ENCODE measurements at places on chromosomes 4 and X.

DNA sequence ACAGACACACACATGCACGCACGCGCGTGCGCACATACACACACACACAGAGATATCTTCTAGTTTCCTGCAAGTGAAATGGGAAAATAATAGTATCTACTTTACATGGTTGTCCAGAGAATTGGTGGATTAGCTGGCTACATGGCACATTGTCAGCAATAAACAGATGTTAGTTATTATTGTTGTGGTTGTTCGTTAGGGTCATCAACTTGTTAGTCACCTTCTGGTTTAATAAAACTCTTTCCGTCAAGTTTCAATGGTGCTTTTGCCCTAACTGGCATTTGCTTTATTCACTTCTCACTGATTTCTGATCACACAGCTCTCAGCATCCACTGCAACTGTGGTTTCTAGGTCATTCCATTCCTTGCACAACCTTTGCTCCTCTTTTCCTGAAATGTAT is 25.4 kb upstream of the RASL11B start:
- no peak for DNase-seq

DNA sequence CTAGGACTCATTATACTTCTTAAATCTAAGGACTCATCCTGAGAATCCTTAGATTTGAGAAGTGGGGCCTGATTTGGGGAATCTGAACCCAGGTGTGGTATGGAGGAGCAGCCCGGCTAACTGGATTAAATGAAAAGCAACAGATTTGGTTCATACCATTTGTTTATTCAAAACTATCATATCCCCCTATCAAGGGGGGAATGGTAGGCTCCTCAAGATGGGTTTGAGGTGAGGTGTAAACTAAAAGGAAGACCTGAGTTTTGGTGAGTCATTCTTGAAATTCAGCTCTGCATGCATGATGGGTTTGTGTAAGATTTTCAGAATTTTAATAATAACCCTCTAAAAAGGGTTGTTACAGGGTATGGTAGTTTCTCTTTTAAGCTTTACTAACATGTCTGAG is 53.4 kb downstream of the CASP6 start:
- no peak for DNase-seq

DNA sequence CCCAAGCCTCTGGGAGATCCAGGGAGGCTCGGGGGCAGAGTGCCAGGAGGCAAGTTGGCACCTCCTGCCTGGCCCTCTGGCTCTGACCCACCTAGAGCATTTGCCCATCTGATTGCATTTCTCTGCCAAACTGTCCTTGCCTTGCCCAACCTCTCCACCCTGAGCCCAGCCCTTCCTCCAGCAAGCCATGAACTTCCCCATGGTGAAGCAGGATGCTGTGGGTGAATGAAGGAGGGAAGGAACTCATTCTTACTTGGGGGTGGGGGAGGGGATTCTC is 9.3 kb upstream of the CNGA2 start:
- no peak for DNase-seq

DNA sequence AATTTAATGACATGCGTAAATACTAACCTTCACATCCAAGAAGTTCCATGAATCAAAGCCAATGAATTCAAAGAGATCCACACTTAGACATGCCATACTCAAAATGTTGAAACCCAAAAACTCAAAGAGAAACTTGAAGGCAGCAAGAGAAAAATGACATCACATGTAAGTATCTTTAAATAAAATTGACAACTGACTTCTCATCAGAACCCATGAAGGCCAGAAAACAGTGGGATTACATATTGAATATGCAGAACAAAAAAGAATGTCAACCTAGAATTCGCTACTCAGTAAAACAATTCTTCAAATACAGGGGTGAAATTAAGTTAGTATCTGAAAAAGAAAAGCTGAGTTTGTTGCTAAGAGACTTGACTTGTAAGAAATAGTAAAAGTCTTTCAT is 953.9 kb upstream of the HS3ST1 start:
- DNase-seq = no peak

- no peak for DNase-seq
These were observed 139.9 kb downstream of the RNF150 start for GRCh38 chr4:140993370-140993769.

GRCh38 chr4:11132478-11132877 is 296.2 kb downstream of the HS3ST1 start:
- no peak for DNase-seq

DNA sequence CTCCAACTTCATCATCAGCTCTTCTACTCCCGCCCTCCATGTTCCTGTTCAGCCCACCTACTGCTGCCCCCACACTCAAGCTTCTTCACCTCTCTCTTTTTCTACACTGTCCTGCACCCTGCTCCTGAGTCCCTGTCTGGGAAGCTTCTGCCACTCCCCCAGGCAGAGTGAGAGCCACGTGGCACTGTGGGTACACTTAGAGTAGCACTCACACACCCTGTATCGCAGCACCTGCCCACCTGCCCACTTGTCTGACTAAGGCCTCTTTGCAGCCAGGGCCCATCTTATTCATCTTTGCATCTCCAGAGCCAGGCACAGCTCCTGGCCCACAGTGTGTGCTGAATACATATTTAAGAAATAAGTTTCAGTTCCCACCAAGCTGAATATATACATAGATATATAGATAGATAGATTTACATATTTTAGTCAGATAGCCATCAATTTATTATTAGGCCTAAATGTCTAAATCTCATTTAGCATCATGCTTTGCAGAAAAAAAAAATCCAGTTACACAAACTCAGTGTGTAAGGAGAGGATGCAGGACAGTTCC is 24.9 kb downstream of the CCDC149 start:
- DNase-seq = no peak

- DNase-seq = no peak
These were observed 100.7 kb upstream of the STX18 start for GRCh38 chr4:4642496-4643000.

DNA sequence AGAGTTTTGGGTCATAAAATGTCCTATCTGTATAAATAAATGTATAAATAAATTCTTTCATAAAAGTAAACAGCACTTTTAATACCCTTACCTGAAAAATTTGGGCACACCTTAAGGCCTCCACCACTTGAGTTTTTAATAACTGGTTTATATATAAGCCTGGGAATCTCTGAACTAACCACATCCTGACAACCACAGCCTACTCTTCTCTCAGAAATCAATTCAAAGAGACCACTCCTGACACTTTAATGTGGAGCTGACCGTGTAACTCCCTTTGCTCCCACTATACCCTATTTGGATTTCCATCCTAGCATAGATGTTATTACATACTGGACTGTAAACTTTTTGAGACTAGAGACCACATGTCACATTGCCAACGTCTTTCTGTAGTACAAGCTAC is 3.5 kb downstream of the FBXL5 start:
- DNase-seq = no peak

DNA sequence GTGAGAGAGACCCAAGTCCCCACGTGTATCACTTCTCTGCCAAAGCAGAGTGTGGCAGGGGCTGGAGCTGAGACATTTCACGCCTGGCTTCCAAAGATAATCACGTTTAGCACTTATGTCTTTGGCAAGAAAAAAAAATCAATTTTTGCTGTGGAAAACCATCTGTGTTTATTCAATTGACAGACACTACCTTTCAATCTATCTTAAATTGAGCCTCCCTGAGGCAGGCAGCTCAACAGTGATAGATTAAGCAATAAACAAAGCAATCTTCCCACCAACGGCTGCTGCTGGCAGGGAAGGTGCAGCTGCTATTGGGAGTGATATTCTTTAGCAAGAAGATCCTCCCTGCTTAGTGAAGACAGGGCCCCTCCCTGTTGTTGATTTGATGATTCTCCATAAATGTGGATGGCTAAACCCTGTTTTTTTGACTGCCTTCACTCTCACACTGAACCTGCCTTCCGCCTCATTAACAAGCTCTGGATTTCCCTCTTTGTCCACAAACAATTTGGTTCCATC is 11.6 kb upstream of the MAGEB17 start:
- no peak for DNase-seq

- no peak for DNase-seq
These were observed 222.3 kb downstream of the CPE start for GRCh38 chr4:165600959-165601683.

DNA sequence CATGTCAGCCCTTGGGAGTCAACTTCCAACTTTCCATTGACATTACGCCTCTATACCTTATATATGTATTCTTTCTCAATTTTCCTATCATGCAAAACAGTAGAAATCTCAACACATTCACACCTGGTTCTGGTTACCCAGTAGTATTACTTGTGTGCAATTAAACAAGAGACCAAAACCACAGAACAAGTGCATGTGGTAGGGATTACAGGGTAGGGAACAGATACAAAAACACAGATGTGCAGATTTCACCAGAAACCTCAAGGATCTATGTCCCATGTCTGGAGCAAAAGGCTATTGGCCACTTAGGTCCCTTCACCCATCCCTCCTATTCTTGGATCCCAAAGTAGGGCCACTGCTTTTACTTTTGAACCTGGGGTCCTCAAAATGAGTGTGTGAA is 143.6 kb upstream of the ZCCHC13 start:
- DNase-seq = no peak

DNA sequence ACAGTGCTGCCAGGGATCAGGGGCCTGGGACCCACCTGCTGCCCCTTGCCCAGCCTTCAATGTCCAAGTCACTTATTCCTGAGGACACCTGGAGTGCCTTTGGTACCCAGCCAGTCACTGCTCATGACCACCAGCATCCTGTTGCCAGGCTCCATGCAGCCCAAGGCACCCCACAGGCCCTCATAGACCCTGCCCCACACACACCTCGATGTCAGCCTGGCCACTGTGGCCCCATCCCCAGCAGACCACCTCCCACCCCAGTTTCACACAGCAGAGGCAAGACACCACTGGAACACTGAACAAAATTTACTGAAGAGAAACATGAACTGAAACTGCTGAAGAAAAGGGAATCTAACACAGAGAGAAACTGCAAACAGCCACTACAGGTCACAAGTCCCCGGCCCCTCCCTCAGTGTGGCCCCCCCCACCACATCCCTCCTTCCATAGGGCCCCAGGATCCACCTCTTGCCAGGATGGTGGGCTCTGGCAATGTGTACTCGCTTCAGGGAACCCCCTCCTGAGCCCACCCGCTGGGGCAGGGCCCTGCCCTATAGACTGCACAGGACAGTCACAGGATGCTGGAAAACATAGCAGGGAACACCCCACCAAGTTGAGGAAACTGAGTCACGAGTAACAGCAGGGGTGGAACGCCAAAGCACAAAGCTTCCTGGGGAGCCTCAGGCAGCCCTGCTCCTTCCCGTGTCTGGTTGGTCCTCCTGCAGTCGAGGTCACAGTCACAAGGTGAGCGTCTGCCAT is 5.2 kb downstream of the PNMA5 start:
- peak; percentile 29 for DNase-seq

- no peak for DNase-seq
These were observed 68.9 kb upstream of the NDP start for GRCh38 chrX:44042116-44042515.
